ENCODE measurements at places on chromosomes 7 and 10. TPM values are rescaled to one million over a fixed set of nuclear protein-coding genes. Genes with fewer than 3 reads are reported as not detected.

C10orf88 gene
- 8.7 TPM for total RNA-seq

LRRD1 gene
- total RNA-seq = not detected

GSDME gene
- total RNA-seq = 40.2 TPM

GSTO1 gene
- 235 TPM for total RNA-seq

ACSM6 gene
- not detected for total RNA-seq

KDM7A gene
- 3.1 TPM for total RNA-seq

Data from A549 treated with CORT108297 at 1 μM for 4 hours (cell line).